ENCODE measurements at places on chromosomes 7 and 10.

DNA sequence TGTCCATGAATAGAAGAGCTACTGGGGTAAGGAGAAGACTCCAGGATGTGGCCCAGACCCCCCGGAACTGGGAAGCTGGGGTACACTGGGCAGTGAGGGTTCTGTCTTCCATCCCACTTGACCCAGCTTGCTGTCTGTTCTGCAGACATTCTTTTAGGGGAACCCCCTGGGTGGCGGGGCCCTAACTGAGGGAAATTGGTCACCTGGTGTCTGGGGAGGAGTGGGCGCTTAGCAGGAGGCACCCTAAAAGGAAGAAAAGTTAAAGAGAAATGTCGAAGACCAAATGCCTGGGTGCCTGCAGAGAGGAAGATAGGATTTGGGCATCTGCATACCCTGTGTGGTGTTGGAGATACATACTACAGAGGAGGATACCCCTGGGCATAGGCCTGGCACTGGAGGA is 1.0 kb downstream of the AP1S1 start:
- no peak for DNase-seq

DNA sequence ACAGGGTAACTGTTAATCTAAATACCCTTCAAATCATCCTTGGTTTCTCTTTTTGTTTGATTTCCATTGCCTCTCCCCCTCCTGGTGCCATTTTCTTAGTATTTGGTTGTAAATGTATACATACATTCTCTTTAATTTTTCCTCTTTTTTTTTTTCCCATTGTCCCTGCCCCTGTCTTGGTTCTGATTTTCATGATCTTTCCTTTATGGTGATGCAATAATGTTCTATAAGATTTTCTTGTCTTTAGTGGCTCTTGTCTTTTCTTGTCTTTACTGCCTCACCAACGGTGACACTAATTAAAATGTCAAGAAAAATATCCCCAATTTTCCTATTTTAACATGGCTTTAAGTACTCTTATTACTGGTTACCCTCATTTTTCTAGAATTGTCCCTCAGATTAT is 135.9 kb upstream of the POT1 start:
- no peak for DNase-seq

- DNase-seq, result no peak
Observed at GRCh38 chr7:25384788-25385505, 156.7 kb upstream of the NPVF start.

DNA sequence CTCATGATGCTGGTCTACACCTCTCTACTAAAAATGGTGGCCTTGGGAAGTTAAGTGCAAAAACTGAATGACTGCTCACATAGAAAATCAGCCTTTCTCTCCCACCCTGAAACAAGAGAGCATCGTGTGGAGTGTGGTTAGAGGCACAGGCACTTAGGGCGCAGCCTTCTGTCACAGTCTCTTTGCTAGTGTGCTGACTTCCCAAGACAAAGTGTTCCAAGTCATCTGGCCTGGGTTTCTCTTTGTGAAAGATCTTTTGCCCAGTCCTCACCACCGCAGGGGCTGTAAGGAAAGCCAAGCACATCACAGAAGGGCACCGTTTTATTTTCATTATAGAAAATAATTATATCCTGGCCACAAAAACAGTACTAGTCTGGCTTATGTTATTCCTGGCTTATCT is 12.5 kb downstream of the STN1 start:
- DNase-seq, result peak; percentile 50

DNA sequence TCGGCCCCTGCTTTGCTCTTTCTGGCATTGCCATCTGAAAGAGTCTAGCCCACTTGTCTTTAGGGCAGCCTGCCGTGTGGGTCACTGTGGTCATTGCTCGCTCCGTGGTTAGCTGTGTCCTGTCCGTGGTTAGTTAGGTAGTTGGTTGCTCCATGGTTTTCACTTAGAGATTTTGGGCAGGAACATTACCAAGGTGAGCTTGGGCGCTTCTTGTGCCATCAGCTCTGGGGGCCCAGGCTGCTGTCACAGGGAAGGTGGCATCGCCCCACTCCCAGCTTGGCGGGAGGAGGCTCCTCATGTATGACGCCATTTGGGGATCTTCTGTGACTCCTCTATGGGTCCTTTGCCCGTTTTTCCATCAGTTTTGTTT is 53.1 kb downstream of the INPP5A start:
- DNase-seq, result no peak

DNA sequence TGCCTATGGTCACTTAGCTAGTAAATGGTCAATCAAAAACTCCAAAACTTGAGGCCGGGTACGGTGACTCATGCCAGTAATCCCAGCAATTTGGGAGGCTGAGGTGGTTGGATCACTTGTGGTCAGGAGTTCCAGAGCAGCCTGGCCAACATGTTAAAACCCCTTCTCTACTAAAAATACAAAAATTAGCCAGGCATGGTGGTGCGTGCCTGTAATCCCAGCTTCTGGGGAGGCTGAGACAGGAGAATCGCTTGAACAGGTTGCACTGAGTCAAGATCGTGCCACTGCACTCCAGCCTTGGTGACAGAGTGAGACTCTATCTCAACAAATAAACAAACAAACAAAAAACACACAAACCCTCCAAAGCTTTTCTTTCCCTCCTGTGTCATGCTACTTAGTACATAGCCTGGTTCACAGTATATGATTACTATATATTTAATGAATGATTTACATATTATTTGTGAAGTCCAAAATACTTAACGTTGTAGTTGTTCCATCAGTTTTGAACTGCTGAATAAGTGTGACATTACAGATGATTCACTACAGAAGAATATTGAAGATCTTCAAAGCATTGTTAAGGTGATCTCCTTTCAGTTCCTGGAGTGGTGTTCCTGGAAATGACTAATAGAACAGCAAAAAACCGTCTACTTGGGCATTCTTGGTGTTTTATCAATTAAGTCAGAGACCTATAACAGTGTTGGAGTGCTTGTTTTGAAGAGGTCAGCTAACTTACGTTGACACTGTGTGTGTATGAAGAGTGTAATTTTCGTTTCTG is 72.9 kb downstream of the ADK start:
- peak; percentile 42 for DNase-seq

Data from adipocyte (in vitro differentiated cells).